ENCODE measurements at places on chromosomes 4 and X.

DNA sequence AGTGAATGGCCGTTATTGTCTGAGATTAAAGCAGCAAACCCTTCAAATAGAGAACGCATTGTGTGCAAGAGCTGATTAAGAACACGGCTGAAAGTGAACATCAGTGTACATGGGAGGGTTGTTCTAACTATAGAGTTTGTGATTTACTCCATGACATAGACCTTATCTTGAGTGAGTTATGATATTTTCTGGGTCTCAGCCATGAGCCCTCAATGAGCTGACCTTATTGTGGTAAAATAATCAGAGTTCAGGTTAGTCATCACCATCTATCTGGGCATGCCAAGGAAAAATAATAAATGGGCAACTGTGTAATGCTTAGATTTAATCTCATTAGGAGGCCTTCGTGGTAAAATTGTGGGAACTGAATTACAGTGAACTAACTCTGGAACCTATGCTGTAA, 33.2 kb upstream of the CLDN24 start:
- no peak for DNase-seq

GRCh38 chr4:47031751-47032404, 511 bp downstream of the GABRB1 start:
- no peak for DNase-seq

DNA sequence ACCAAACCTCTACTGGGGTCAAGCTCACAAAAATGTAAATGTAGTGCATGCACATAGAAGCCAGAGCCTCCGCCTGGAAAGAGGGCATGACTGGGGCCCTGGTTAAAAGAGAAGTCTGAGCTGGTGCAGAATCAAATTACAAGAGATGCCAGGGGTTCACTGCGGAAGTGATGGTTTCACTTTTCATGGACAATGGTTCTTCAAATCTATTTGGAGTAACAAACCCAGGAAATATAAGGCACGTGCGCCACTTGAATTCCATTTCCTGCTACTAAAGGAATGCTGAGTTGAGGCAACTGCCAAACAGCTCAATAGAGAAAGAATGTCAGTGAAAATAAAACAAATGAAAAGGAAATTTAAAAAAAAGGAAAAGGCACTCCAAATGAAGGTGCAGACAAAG, 79.8 kb downstream of the FUNDC1 start:
- DNase-seq = no peak

GRCh38 chrX:45710081-45710801, 509.6 kb upstream of the DIPK2B start:
- no peak for DNase-seq
